Central memory CD4-positive, alpha-beta T cell (primary cell): ENCODE measurements at places on chromosomes 3 and 15.

- DNase-seq, result no peak
Measured at GRCh38 chr3:190193210-190193609, 72.5 kb upstream of the P3H2 start.

DNA sequence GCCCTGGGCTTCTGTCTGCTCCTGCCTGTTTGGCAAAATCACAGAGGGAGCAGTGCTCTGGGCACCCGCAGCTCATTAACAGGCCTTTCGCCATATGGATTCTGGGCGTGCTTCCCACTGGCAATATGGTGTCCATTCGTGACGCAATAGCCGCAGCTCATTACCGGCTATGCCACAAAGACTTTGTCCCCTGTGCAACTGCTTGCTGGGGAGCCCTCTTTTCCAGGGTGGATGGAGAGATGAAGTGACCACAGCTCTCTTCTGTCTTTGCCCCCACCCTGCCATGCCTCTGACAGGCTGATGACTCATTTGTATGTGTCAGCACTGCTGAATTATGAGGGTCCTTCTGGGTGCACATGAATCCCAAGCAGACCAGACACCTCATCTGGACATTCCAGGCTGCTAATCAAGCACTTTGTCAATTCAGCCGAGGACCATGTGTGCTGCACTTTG is 214.3 kb upstream of the FEZF2 start:
- no peak for DNase-seq

GRCh38 chr3:60294181-60294580 is 957.1 kb downstream of the FHIT start:
- no peak for DNase-seq

GRCh38 chr3:105353485-105354161 is 13.1 kb upstream of the ALCAM start:
- no peak for DNase-seq

GRCh38 chr3:84109911-84110310 is 848.9 kb upstream of the CADM2 start:
- DNase-seq, result no peak

GRCh38 chr15:73244333-73244732 is 124.4 kb downstream of the HCN4 start:
- DNase-seq, result no peak

GRCh38 chr3:59660376-59660775 is 610.6 kb upstream of the CFAP20DC start:
- DNase-seq, result no peak

GRCh38 chr3:19063936-19064335 is 84.4 kb upstream of the KCNH8 start:
- no peak for DNase-seq

DNA sequence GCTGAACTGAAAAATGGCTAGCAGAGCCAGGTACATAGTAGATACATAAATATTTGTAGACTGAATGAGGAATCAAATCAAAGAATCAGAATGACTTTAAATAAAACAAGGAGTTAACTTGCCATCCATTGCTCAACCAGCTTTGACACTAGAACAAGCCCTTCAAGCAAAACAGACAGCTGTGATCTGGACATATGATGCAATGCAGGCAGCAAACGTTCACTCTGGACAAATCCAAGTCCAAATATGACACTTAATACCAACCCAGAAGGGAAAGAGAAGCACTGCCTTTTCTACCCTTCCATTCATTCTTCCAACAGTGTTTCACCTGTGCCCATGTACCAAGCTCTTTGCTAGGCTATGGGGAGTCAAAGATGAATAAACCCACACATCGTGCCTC is 4.5 kb downstream of the THRB start:
- DNase-seq, result no peak

GRCh38 chr3:127484601-127485388 is 105.7 kb downstream of the TPRA1 start:
- DNase-seq, result no peak

- peak; percentile 71 for DNase-seq
Measured at GRCh38 chr15:51737522-51738305, at the start of gene LYSMD2. LYSMD2 (minus strand) TSS chr15:51737655; CDS start chr15:51737622, 33 bp downstream.

GRCh38 chr15:78192826-78193594 is 41.4 kb downstream of the ACSBG1 start:
- no peak for DNase-seq

DNA sequence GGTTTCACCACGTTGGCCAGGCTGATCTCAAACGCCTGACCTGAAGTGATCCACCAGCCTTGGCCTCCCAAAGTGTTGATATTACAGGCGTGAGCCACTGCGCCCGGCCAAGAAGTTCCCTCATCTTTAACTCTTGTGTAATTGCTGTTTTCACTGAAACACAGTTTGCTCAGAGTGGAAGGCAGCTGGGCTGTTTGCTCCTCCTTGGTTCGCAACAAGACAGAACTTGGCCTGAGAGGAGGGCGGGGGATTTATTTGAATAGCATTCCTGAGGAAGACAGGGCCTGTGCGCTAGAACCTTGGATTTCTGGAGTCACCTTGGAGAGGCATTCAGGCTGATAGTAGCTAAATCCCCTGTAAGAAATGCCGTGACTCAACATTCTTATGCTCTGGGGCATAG is 226.7 kb upstream of the MCTP2 start:
- DNase-seq, result no peak

DNA sequence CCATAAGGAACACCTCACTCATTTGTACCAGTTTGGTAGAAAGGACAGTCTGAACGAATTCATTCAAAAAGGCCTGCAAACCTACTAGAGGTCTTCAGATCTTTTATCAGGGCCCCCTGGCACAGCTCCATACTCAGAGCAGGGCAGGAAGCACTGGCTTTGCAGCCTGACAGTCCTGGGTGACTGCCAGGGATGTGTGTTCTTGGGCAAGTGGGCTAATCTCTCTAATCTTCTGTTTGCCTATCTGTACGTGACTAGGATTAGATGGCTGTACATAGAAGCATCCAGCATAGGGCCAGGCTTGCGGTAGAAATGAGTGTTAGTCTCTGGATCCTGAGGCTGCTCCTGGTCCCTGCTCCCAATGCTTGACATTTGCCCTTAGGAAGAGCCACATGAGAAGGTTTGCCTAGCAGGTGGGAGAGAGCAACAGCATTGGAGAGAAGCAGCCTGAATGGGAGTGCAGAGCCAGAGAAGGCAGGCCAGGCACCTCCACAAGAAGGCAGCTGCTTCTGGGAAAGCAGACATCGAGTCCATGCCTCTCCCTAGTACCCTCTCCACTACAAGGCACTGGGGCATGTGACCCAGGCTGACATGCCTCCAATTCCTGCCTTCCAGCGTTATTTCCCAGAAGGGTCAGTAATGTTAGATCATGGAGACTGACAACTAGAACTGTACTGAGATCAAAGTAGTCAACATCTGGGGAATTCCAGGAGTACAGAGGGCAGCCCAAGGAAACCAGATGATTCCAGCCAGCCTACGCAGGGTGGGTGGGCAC is 1.0 kb upstream of the CXCR6 start:
- DNase-seq, result no peak

DNA sequence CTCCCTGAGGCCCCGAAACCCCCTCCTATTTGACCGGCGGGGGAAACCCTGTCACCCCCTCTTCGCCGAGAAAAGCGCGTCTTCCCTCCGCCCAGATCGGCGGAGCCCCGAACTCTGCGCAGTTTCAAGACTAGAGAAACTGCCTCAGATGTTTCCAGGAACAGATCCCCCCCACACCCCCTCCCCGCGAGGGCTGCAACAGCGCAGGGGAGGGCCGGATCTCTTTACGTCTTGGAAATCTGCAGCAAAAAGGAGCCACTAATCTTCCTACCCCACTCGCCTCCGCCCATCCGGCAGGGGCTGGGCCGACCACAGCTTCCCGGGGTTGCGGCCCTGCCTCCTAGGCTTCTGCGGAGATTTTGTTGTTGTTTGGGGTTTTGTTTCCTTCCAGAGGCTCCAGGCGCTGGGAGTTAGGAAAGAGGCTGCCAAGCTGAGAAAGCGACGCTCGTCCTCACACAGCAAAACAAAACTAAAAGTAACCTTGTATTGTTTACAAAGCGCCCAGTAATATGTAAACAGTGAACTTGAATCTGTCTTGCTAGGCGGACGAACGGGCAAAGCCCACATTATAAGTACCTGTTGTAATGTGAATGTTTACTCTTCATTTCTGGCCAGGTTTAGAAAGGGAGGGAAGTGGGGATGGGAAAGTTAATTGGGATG is 2.2 kb downstream of the FOXB1 start:
- DNase-seq, result peak; percentile 70

- no peak for DNase-seq
Measured at GRCh38 chr3:126850370-126851085, 132.4 kb upstream of the PLXNA1 start.

GRCh38 chr15:97461226-97461625 is 499.3 kb upstream of the ARRDC4 start:
- DNase-seq, result no peak

GRCh38 chr3:98542623-98543022 is 10.8 kb downstream of the GPR15 start:
- no peak for DNase-seq

DNA sequence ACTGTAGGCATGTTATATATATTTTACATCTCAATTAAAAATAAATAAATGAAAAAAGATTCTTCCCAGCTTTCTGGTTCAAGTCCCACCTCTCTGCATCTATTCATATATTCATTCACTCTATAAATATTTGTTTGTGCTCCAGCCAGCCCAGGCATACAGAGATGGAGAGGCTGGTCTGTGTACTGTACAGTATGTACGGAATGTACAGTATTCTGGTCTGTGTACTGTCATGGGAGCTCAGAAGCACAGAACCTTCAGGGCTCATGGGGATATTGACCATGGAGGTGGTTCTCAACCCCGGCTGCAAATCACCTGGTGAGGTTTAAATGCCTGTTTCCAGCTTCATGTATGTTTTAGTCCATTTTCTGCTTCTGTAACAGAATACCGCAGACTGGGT is 13.8 kb downstream of the CORO2B start:
- no peak for DNase-seq

- DNase-seq, result no peak
Measured at GRCh38 chr3:195451373-195452015, 8.7 kb upstream of the ACAP2 start.

- DNase-seq, result no peak
Measured at GRCh38 chr3:123728014-123728413, 143.2 kb upstream of the HACD2 start.

DNA sequence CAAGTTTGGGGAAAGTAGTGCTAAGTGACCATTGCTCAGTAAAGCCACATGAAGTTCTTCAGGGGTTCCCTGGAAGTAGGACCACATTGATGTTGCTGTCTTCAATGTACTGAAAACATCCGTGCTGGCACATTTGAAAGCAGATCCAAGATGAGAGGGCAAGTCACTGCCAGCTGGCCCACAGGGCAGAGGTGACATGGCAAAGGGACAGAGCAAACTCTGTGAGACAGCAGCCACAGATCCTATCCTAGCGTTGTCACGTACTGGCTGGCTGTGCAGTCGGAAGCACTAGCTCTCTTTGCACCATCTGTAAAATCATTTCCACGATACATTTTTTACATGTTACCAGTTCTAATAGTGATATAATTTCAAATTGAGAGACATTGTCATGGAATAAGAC is 13.8 kb downstream of the MUC13 start:
- DNase-seq, result no peak

GRCh38 chr3:38165722-38166387 is 518 bp downstream of the OXSR1 start:
- no peak for DNase-seq

GRCh38 chr15:59105854-59106253 is 908 bp downstream of the CCNB2 start:
- no peak for DNase-seq

GRCh38 chr15:36579792-36580431 is 486 bp downstream of the CDIN1 start:
- DNase-seq, result no peak

- no peak for DNase-seq
Measured at GRCh38 chr3:23994244-23994569, 49.1 kb downstream of the NR1D2 start.

GRCh38 chr15:67779549-67780111 is 45.7 kb upstream of the SKOR1 start:
- no peak for DNase-seq

- no peak for DNase-seq
Measured at GRCh38 chr3:102619361-102619760, 184.5 kb downstream of the ZPLD1 start.

- DNase-seq, result peak; percentile 7
Measured at GRCh38 chr3:112671930-112672715, 31.2 kb upstream of the CCDC80 start.

- DNase-seq, result no peak
Measured at GRCh38 chr3:76866729-76867408, 173.0 kb upstream of the ROBO2 start.

DNA sequence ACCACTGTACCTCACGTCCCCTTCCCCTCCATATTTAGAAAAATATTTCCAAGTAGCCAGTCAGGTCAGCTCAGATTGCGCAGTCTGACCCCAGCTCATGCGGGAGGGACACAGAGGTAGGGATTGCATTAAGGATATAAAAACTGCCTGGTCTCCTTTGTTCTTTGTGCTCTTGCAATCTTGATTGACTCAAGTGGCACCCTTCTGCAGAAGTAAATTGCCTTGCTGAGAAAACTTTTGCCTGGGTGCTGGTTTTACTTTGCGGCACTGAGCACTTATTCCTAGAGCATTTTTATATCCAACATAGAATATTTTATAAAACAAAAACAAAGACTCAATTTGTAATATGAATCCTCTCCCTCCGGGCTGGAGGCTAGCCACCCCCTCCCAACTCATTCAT is 54.8 kb downstream of the BTD start:
- DNase-seq, result no peak

GRCh38 chr15:91925794-91926193 is 72.3 kb downstream of the SLCO3A1 start:
- DNase-seq, result no peak

DNA sequence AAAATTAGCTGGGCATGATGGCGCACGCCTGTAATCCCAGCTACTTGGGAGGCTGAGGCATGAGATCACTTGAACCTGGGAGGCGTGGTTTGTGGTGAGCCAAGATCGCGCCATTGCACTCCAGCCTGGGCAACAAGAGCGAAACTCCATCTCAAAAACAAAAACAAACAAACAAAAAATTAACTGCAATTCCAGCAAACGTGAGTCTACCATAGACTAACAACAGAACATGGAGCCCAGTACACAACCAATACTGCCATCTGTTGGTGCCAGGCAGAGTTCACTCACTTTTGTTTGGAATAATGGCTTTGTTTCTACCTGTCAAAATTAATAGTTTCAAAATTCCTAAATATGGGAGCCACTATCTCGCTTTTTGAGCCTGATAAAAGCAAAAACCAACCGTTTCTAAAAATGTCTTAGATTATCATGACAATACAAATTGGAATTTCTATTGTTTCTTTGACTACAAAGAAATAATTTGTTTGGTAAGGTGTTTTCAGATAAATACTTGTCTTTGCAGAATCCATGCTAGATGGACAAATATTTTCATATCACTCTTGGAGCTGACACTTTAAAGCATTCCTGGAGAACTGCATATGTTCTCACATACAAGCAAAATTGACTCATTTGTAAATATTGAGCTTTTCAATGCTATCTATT is 45.0 kb downstream of the GPR176 start:
- DNase-seq, result no peak

DNA sequence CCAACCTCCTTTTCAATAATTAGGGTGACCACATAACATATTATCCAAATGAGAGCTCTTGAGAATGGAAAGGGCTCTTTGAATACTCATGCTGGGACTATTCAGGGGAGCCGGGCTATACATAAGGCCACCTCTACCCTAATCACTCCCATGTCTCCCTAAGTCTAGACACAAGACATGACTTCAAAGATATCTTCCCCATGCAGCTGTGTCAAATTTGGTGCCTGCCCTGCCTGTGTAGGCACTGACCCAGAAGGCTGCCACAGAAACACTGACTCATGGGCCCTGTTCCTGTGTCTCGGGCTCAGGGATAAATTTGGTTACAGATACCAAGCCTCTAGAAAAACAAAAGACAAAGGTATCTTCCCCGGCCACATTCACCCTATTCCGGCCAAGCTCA is 70.3 kb downstream of the MYLK start:
- DNase-seq, result no peak

- no peak for DNase-seq
Measured at GRCh38 chr3:122609798-122610559, 32.5 kb downstream of the PARP15 start.
